ENCODE measurements at places on chromosomes 13 and 19. TPM values are rescaled to one million over a fixed set of nuclear protein-coding genes. Genes with fewer than 3 reads are reported as not detected.

KCTD12 gene
- 46.6 TPM for total RNA-seq

ETHE1 gene
- total RNA-seq, result 24.4 TPM

MUC16 gene
- 0.43 TPM for total RNA-seq

- DNase-seq, result no peak
- H3K27me3 ChIP-seq, result peaks cover 34% of the 10 kb centered on the region
- H3K27ac ChIP-seq, result no peak overlapping the region
- no peak overlapping the region for H3K4me3 ChIP-seq
- no peaks in the 10 kb centered on the region for H3K36me3 ChIP-seq
Measured at GRCh38 chr19:30360376-30361106, 11.6 kb upstream of the ZNF536 start.

GRCh38 chr13:106349080-106349931 is 186.2 kb downstream of the EFNB2 start:
- no peaks in the 10 kb centered on the region for H3K36me3 ChIP-seq
- DNase-seq, result peak; percentile 14
- H3K27me3 ChIP-seq, result peaks cover 2% of the 10 kb centered on the region
- peak overlapping the region; percentile 93 for H3K27ac ChIP-seq
- peak overlapping the region; percentile 67 for H3K4me3 ChIP-seq

- H3K27me3 ChIP-seq, result peaks cover 2% of the 10 kb centered on the region
- no peak for DNase-seq
- no peak overlapping the region for H3K4me3 ChIP-seq
Measured at GRCh38 chr13:28043224-28043623, 54.7 kb upstream of the URAD start.

Data from progenitor cell of endocrine pancreas (in vitro differentiated cells).